Aorta (tissue), 5 donors: ENCODE measurements at places on chromosomes 16 and 17. TPM values are rescaled to one million over a fixed set of nuclear protein-coding genes. Genes with fewer than 3 reads are reported as not detected.
A peak's percentile ranks its signal among the peaks of the same experiment; 100 is the strongest.

GRCh38 chr17:32870969-32871368 is 6.0 kb downstream of the MYO1D start:
- no peak overlapping the region for H3K4me3 ChIP-seq
- peaks cover 2% of the 10 kb centered on the region for H3K4me1 ChIP-seq
- H3K27me3 ChIP-seq = no peaks in the 10 kb centered on the region
- peak overlapping the region; percentile 86 for H3K27ac ChIP-seq
- no peaks in the 10 kb centered on the region for H3K36me3 ChIP-seq
- DNase-seq = no peak

- no peaks in the 10 kb centered on the region for H3K36me3 ChIP-seq
- H3K27me3 ChIP-seq = no peaks in the 10 kb centered on the region
- no peak overlapping the region for H3K27ac ChIP-seq
Observed at GRCh38 chr17:80119839-80120238, 18.5 kb downstream of the GAA start.

GRCh38 chr16:49875806-49876715 is 20.1 kb upstream of the ZNF423 start:
- no peak overlapping the region for H3K4me3 ChIP-seq
- H3K27ac ChIP-seq = no peak overlapping the region
- H3K36me3 ChIP-seq = no peaks in the 10 kb centered on the region
- H3K4me1 ChIP-seq = no peaks in the 10 kb centered on the region
- no peaks in the 10 kb centered on the region for H3K27me3 ChIP-seq

DNA sequence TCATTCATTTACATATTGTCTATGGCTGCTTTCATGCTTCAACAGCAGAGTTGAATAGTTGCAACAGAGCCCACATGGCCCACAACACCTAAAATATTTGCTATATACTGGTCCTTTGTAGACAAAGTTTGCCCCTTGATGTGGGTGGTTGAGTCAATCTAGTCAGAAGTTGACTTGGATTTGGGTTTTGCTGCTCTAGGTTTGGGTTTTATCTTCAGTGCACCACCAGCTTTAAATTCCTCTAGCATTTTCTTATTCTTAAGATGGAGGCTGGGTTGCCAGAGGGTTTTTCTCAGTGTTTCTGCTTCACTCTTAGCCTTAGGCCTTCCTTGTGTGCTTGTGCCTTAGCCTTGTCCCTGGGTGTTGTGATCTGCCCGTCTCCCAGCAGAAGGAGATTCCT is 51.0 kb downstream of the CCDC182 start:
- no peaks in the 10 kb centered on the region for H3K4me1 ChIP-seq
- no peaks in the 10 kb centered on the region for H3K36me3 ChIP-seq
- DNase-seq = no peak
- peaks cover 1% of the 10 kb centered on the region for H3K27me3 ChIP-seq
- H3K4me3 ChIP-seq = no peak overlapping the region

Gene ABCC12
- polyA plus RNA-seq = 0.05 TPM

DNA sequence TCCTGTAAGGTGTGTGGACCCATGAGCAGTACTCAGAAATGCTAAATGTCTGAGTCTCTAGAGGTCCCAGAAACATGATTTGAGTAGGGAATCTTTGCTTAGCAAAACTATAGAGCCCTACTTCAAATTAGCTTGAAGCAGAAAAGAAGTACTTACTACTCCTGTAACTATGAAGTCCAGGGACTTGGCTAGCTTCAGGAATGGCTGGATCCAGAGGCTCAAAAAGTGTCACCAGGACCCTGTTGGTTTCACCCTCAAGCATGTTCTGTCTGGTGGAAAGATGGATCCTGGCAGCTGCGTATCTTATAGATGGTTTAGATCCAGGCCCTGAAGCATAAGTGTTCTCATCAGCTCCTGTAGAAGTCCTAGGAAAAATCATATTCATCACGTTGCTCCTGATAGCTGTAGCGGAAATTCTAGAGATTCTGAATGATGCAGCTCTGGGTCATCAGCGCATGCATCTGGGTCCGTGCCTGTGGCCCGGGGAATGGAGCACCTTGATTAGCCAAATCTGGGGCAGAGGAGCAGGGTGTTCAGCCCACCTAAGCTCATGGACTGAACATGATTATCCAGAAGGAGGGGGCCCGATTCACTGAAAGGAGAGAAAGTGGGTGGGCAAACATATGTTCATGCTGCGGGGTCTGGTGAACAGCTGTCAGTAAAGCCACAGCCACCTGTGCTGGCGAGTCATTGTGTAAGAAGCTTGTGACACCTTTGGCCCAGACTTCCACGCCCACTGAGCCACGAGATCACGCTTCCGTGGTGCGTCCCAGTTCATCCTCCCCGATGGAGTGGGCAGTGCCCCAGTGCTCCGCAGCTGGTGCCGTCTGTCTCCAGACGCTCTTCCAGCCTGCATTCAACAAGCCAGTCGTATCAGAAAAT is 260.6 kb downstream of the CPPED1 start:
- H3K4me3 ChIP-seq = no peak overlapping the region
- DNase-seq = no peak
- no peak overlapping the region for H3K27ac ChIP-seq
- H3K36me3 ChIP-seq = no peaks in the 10 kb centered on the region
- H3K4me1 ChIP-seq = no peaks in the 10 kb centered on the region
- H3K27me3 ChIP-seq = no peaks in the 10 kb centered on the region

Gene OGFOD1
- 21.0 TPM for polyA plus RNA-seq

GRCh38 chr17:58328195-58329034 is at the start of gene TSPOAP1:
Gene TSPOAP1 (minus strand): TSS chr17:58328795. CDS start chr17:58327920, 875 bp downstream.
- H3K4me1 ChIP-seq = no peaks in the 10 kb centered on the region
- H3K27ac ChIP-seq = no peak within 1 kb of the TSS
- no peak within 1 kb of the TSS for H3K4me3 ChIP-seq
- H3K36me3 ChIP-seq = no peaks in the 10 kb centered on the region

GRCh38 chr16:399340-400019 is 2.2 kb upstream of the DECR2 start:
- no peak overlapping the region for H3K4me3 ChIP-seq
- no peaks in the 10 kb centered on the region for H3K4me1 ChIP-seq
- no peaks in the 10 kb centered on the region for H3K36me3 ChIP-seq
- H3K27me3 ChIP-seq = no peaks in the 10 kb centered on the region
- H3K27ac ChIP-seq = no peak overlapping the region
- no peak for DNase-seq

Gene NPIPA5
- 3.8 TPM for polyA plus RNA-seq

Gene TMEM204
- polyA plus RNA-seq = 34.7 TPM

DNA sequence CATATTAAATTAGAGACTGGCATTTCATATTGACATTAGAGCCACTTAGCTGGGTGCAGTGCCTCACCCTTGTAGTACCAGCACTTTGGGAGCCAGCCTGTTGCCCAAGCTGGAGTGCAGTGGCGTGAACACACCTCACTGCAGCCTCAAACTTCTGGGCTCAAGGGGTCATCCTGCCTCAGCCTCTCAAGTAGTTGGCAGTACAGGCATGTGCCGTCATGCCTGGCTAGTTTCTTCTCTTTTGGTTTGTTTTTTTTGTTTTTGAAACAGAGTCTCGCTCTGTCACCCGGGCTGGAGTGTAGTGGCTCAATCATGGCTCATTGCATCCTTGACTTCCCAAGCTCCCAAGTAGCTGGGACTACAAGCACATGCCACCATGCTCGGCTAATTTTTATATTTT is 8.7 kb downstream of the PPM1E start:
- DNase-seq = no peak
- H3K4me1 ChIP-seq = no peaks in the 10 kb centered on the region
- H3K36me3 ChIP-seq = no peaks in the 10 kb centered on the region
- no peak overlapping the region for H3K27ac ChIP-seq

- no peaks in the 10 kb centered on the region for H3K4me1 ChIP-seq
- H3K36me3 ChIP-seq = no peaks in the 10 kb centered on the region
- H3K27ac ChIP-seq = no peak within 1 kb of the TSS
- peak within 1 kb of the TSS; percentile 4 for H3K4me3 ChIP-seq
- peak; percentile 47 for DNase-seq
- H3K27me3 ChIP-seq = no peaks in the 10 kb centered on the region
Observed at GRCh38 chr16:74774223-74775139, at the start of gene FA2H. Gene FA2H (minus strand): TSS chr16:74774820. CDS start chr16:74774755, 65 bp downstream.

Gene TPSD1
- polyA plus RNA-seq = 0.38 TPM

DNA sequence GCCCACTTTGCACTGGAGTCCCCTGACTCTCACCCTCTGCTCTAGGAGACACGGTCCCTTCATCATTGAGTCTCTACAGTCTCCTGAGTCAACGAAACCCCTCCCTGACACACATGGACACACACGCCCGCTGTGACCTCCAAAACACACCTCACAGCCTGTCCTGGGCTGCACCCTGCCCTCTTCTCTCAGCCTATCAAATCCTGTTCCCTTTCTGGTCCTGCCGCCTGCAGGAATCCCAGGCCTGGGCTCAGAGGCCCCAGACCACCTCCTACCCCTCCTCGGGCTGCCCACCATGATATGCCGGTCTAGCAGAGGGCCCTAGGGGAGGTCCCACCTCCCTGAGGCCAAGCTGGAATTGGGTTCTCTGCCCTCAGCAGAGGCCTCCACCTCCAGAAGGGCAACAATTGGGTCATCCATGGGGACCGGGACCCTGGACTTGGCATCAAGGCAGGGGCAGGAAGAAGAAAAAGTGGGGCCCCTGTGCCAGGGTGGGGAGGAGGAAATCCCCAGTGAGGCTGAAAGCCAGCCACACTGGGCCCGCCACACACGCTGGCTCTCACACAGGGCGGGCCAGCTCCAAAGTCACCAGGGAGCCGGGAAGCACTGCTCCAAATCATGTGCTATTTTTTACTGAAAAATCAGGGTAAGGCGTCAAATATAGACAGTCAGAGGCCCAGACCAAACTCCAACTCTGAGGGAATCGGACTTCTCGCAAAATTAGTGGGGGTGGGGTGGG is 3.4 kb downstream of the PPP1R9B start:
- no peaks in the 10 kb centered on the region for H3K4me1 ChIP-seq
- DNase-seq = no peak
- H3K27ac ChIP-seq = peak overlapping the region; percentile 39
- no peak overlapping the region for H3K4me3 ChIP-seq
- no peaks in the 10 kb centered on the region for H3K36me3 ChIP-seq

Gene GPR139
- not detected for polyA plus RNA-seq

Gene GAS7
- polyA plus RNA-seq = 1.2 TPM

Gene LGALS9B
- polyA plus RNA-seq = 0.67 TPM

DNA sequence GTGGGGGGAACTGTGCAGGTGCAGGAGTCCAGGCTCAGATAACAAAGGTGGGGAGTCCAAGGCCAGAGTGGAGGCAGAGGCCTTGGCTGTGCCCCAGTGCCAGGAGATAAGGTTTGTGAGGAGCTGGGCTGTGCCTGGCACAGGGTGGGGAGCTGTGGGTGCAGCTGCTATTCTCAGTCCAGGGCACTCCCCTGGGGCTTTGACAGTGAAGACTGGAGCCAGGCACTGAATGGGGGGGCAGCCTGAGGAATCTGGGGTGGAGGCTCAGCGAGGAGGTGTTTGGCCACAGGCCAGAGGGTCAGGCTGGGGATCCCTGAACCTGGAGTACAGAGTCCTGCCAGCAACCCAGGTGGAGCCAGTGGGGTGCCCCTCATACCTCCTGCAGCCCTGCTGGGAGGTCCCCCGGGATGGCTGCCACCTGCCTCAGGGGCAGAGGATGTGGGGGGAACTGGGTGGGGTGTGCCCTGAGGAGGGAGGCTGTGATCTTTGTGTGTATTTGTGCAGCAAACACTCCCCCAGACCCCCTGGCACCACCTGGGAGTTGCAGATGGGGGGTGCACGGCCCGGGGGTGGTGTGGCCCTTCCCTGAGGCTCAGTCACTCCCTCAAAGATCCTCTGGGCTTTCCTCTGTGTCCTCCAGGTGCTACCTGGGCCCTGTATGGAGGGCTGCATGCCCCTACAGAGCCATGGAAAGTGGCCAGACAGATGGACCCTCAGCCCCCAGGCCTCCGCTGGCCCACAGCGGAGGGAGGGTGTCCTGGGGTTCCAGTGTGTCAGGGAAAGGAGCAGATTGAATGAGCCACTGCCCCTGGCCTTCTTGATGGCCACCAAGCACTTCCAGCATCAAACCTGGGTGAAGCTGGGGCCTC is 44.5 kb upstream of the SMPD3 start:
- no peaks in the 10 kb centered on the region for H3K36me3 ChIP-seq
- no peak overlapping the region for H3K27ac ChIP-seq
- no peaks in the 10 kb centered on the region for H3K4me1 ChIP-seq
- no peaks in the 10 kb centered on the region for H3K27me3 ChIP-seq
- H3K4me3 ChIP-seq = no peak overlapping the region
- DNase-seq = no peak

GRCh38 chr16:54431997-54432896 is 145.7 kb upstream of the IRX3 start:
- no peaks in the 10 kb centered on the region for H3K36me3 ChIP-seq
- no peak overlapping the region for H3K27ac ChIP-seq
- no peaks in the 10 kb centered on the region for H3K4me1 ChIP-seq
- DNase-seq = no peak
- H3K4me3 ChIP-seq = no peak overlapping the region

- H3K27me3 ChIP-seq = no peaks in the 10 kb centered on the region
- no peak overlapping the region for H3K4me3 ChIP-seq
- H3K27ac ChIP-seq = no peak overlapping the region
Observed at GRCh38 chr16:72665701-72666100, 382.2 kb downstream of the ZFHX3 start.

- H3K27me3 ChIP-seq = no peaks in the 10 kb centered on the region
- no peak for DNase-seq
- H3K4me3 ChIP-seq = no peak overlapping the region
- no peaks in the 10 kb centered on the region for H3K36me3 ChIP-seq
- no peak overlapping the region for H3K27ac ChIP-seq
- H3K4me1 ChIP-seq = no peaks in the 10 kb centered on the region
Observed at GRCh38 chr16:52787709-52788108, 240.8 kb upstream of the TOX3 start.

Gene ERCC4
- 2.2 TPM for polyA plus RNA-seq
